ENCODE measurements at places on chromosomes 2 and 18.

DNA sequence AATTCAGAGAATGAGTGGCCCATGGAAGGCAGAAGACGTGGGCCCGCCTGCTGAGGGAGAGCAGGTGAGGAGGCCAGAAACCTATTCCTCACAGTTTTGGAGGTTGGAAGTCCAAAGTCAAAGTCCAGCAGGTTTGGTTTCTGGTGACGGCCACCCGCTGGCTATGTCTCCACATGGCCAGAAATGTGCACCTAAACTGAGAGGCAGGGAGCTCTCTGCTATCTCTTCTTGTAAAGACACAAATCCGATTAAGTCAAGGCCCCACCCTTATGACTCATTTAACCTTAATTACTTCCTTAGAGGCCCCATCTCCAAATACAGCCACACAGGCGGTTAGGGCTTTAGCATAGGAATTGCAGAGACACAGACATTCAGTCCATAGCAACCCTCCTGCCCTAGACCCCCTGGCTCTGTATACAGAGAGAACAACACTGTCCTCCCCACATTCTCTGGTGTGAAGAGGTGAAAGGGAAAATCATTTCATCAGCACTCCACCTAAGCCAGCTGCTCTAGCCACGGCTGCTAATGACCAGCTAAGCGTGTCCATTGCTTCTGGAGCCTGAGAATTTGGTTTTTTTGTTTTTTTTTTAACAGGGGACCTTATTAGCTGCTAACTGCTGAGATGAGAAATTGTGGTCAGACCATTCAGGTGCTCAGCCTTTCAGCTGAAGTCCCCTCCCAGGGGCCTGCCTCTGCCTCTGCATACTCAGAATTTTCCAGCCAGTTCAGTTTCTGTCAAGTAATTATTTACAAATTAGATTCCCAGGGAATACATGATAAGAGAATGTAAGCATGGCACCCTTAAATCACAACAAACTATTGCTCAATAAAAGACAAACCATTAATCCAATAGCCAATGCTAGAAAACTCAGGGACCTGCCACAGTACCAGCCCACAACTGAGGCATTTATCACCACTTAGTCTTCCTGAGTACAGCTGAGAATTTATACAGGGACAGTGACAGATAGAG is 368.7 kb upstream of the ID2 start:
- no peak for DNase-seq

GRCh38 chr2:52416340-52416739 is 1351.3 kb upstream of the CHAC2 start:
- no peak for DNase-seq

DNA sequence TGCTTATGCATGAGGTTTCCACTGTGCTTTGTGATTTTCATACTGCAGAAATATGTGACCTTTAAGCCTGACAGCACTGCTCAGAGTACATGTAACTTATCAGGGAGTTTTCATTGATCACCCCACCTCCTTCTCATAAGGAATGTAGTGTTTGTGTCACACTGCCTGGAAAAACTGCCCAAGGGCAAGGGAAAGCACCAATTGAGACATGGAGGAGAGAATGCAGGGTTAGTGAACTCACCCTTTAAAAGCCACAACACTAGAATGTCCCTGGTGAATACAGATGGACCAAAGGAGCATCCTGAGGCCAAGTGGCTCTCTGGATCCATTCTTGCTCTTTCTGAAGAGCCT is 147.2 kb upstream of the SPATS2L start:
- DNase-seq, result no peak

- no peak for DNase-seq
Observed at GRCh38 chr18:76429262-76430126, 65.5 kb downstream of the ZNF516 start.

DNA sequence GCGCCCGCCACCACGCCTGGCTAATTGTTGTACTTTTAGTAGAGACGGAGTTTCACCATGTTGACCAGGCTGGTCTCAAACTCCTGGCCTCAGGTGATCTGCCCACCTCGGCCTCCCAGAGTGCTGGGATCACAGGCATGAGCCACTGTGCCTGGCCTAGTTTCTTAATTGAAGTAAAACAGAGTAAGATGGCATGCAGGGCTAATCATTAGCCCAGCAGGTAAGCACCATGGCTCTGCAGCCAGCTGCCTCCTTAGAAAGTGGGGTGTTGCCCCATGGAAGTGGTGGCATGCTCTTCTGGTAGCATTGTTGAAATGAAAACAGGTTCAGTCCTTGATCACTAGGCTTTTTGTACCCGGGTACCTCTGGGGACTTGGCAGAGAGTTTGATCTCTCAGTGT is 12.4 kb downstream of the ATG4B start:
- DNase-seq, result no peak

DNA sequence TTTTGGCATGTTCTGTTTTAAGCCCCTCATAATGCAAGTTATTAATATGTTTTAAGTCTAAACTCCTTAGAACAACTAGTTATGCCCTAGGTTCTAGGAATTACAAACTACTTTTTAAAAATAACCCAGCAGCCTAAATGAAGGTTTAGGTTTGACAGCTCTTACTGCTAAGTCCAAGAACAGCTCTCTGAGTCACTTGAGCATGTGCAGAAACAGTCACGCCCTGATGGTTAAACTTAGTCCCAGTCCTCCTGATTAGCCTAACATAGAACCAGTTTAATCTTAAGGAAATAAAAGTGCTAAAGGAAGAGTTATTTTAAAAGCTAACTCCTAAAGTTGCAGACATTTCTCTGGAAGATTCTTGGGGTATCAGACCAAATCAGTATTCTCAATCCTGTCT is 72.5 kb downstream of the RMDN2 start:
- no peak for DNase-seq

DNA sequence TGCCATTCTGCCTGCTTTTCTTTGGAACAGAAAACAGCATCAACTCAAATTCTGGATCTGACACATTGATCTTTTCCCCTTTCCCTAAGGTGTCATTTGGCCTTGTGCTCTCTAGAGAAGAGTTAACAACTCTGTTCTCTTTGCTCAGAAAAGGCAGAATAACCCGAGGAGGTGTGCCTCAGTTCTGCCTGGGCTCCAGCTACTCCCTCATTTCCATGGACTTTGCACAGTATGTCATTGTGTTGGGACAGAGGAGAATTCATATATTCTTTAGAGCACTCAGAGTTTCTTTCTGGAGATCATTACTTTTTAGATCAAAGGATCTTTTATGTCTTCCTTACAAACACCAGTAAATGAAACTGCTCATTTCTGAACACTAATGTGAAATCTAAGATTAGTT is 249.1 kb downstream of the PHLPP1 start:
- DNase-seq, result no peak

- DNase-seq, result no peak
Observed at GRCh38 chr2:27582129-27582694, 630 bp upstream of the ZNF512 start.

DNA sequence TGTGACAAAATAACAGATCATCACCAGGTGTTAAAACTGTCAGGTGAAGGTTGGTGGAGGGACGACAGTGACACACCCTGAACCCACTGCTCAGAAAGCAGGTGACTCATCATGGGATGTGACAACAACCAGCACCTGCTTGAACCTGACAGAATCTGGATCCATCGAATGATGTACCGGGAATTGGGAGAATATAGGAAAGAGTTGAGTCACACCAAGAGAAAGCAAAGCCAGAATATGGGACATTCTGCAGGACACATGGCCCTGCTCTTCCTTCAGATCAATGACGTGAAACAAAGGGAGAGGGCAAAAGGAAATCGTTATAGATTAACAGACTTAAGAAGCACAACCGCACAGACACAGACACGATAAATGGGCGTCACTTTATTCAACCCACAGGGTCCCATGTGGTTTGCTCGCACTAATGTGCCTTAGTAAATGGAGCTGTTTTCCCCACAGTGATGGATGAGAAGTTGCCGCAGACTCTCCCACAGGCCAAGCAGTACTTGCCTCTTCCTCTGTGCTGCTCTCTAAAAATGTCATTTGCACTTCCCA is 100.1 kb downstream of the CRACDL start:
- DNase-seq, result peak; percentile 14

GRCh38 chr18:48803951-48804855 is 146.6 kb downstream of the SMAD7 start:
- DNase-seq, result no peak

DNA sequence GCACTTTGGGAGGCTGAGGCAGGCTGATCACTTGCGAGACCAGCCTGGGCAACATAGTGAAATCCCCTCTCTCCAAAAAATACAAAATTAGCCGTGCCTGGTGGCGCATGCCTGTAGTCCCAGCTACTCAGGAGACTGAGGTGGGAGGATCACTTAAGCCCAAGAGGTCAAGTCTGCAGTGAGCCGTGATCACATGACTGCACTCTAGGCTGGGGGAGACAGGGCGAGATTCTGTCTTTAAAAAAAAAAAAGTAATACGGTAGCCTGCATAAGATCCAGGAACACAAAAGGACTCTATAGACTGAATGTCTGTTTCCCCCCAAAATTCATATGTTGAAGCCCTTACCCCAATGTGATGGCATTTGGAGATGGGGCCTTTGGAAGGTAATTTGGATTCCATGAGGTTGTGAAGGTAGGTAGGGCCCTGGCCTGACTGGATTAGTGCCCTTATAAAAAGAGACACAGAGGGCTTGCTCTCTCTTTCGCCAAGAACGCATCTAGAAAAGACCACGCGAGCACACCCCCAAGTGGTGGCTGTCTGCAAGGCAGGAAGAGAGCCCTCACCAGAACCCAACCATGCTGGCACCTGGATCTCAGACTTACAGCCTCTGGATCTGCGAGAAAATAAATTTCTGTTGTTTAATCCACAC is 17.0 kb downstream of the MBOAT2 start:
- DNase-seq, result no peak

GRCh38 chr2:239584986-239585385 is 184.2 kb upstream of the HDAC4 start:
- DNase-seq, result no peak

DNA sequence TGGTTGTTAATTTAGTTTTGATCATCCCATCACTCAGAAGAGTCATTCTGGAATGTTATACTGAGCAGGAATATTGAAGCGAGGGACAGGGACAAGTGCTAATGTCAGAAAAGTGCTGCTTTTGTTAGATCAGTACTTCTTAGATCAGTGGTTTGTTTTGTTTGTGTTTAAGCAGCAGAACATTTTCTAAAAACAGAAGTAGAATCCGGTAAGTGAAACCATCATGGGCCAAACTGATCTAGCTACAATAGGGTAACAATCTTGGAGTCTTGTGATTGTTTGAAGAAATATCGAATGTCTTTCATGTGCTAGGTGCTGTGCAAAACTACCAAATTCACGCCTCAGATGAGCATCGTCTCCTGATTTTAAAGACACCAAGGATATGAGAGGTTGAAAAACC is 45.1 kb upstream of the SEC11C start:
- no peak for DNase-seq

DNA sequence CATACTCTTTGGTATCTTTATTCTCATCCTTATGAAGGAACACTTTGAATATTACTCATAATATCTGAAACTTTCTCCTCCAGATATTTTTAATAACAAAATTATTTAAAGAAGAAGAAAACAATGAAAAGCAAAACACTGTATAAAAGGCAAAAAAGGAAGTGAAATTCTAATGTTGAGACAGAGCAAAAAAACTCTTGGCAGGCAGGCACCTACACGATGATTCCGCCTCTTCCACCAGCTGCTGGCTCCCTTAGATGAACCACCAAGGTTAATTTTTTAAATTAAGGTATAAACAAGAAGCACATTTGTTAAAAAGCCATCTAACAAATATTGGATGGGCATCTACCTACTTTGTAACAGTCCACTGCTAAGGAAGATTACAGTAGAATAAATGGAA is 434.7 kb downstream of the EPHA4 start:
- no peak for DNase-seq

DNA sequence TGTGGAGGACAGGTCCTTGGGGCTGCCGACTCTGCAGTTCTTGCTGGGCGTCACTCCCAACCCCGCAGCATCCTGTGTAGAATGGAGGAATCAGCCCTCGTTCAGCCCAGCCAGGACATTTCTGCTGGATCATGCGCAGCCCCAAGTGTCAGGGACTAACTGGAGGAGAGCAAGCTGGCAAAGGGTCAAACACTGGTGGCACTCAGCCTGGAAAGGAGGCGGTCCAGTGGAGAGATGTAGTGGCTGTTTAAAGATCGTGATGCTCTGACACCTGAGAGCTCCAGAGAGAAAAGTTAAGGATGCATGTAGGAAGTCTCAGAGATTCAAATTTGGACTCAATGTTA is 63.6 kb upstream of the SH3RF3 start:
- no peak for DNase-seq

- no peak for DNase-seq
Observed at GRCh38 chr18:50277942-50278341, 3.4 kb downstream of the MBD1 start.

DNA sequence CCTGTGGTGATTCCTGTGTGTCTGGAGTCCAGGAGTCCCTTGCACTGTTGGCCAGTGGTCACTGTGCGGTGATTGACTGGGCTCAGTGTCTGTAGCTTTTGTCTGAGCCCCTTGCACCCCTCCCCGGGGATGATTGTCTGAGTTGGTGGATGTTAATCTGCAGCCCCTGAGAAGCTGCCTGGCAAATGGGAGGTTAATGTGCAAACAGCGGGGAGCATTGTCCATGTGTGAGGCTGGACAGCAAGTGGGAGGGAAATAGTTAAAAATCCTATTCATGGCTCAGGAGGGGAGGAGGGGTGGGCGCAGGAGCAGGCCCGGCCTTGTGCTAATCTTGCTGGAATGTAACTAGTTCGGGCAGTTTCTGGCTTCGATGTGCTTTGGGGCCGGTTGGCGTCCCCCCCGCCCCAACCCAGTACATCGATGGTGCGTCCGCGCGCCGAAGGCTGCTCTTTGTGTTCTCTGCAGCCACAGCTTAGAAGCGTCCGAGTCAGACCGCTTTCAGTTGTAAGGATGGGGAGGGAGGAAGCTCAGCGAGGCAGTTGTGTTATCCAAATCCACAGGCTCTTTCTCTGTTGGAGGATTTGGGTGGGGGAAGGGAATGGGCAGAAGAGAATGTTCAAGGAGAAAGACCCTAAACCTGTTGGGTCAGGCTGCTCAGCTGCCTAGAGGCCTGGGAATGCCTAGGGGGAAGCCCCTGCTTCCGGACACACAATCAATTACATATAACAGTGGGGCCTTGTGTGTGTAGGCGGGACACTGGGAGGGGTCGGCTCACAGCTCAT is 71.8 kb downstream of the TGOLN2 start:
- DNase-seq, result no peak

GRCh38 chr18:21656402-21656801 is 44.3 kb downstream of the SNRPD1 start:
- no peak for DNase-seq

All from effector CD8-positive, alpha-beta T cell (primary cell).